ENCODE measurements at places on chromosomes 11 and 22. TPM values are rescaled to one million over a fixed set of nuclear protein-coding genes. Genes with fewer than 3 reads are reported as not detected.

GRCh38 chr11:38323961-38324761 is 1726.1 kb upstream of the RAG2 start:
- DNase-seq = no peak

NFAM1 gene
- not detected for total RNA-seq

DNA sequence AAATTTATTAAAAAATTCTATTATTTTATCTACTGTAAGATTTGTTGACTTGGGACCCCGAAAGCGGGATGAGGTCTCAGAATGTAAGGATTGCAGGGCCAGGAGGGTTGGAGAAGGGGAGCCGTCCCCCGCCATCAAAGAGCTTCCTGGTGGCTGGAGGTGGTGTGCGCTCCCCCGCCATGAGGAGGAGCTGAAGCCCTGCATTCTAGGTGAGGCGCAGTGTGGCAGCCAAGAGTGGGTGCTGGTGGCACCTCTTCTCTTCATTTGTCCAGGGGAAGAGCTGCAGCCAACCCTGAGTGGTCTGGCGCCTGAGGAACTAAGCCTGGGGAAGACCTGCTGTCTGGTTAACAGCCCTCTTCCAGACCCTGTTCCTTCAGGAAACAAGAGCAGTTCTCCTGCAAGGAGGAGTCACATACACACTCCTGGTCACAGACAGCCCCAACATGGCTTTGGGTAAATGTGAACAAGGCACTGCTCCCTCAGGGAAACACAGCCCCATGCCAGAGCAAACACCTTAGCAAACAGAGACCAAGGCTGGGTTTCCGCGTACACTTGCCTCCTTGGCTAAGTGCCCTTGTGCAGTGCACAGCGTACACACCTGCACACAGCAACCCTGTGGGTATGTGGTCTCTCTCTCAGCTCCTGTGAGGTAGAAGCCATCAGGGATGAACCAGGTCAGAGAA is 17.3 kb downstream of the RTN4RL2 start:
- no peak for DNase-seq

FIBIN gene
- total RNA-seq = not detected

ACER3 gene
- 10.7 TPM for total RNA-seq

- no peak for DNase-seq
Observed at GRCh38 chr11:123180574-123180973, 14.5 kb downstream of the CLMP start.

- DNase-seq = no peak
Observed at GRCh38 chr11:19777039-19777376, 64.4 kb downstream of the NAV2 start.

DNA sequence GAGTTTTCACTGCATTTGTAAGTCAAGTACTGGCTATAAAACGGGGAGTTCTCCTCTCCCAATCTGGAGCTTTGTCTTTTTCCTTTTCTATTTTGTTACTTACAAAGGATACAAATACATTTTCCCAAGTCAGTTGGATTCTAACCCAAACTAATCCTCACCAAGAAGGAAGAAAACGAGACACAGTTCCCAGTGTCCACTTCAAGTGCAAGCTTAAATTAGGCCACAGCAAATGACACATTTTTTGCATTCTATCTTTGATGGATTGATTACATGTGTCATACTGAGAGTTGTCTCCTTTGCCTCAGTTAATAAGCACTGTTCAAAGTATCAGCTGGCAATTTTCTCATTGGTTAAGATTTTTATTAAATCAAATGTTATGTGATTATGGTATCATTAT is 296.7 kb upstream of the ANO5 start:
- DNase-seq = no peak

- no peak for DNase-seq
Observed at GRCh38 chr11:102462610-102463009, 10.0 kb upstream of the TMEM123 start.

DNA sequence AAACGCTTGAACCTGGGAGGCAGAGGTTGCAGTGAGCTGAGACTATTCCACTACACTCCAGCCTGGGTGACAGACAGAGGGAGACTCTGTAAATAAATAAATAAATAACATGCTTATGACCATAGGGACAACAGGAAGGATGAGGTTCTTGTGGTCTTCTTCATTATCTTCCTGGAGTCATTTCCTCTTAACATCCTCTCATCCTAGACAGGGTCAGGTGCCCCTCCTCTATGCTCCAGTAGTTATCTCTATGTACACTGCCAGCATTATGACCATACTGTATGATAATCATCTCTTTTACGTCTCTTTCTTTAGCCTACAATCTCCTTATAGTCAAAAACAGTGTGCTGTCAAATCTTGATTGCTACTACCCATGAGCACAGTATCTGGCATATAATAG is 17.7 kb downstream of the RAB30 start:
- no peak for DNase-seq

TNNI2 gene
- total RNA-seq = not detected

DNA sequence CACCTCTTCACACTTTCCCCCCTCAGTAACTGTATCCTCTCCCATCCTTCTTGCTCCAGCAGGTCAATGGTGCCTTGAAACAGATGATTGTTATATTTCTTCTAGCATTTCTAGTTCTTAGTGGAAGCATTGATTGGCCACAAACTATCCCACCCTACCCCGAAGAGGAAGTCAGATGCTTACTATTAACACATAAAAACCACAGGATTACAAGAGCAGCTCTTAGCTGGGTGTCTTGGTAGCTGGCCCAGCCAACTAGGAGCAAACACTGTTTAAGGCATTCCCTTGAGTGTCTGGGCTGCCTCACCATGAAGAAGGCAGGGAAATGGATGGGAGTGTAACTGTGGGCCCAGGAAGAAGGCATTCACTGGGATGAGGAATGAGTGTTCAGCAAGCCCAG is 176.6 kb downstream of the GRIK4 start:
- DNase-seq = no peak

GRCh38 chr11:72001285-72001684 is 2.6 kb downstream of the IL18BP start:
- no peak for DNase-seq

DNA sequence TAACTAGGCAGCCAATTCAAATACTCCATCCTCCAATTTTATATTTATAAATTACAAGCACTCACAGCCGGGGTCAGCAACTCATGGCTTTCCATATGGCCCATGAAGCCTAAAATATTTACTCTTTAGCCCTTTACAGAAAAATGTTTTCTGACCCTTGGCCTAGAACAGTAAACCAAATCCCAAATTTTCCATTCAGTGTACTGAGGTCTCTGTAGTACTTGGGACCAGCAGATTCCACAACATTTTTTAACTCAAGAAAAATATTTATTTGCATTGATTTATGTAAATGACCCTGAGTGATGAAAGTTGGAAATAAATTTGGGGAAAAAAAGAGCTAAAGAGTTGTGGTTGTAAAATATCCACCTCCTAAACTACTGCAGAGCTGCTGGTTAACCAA is 82.6 kb downstream of the SLC1A2 start:
- no peak for DNase-seq

IFITM1 gene
- 356 TPM for total RNA-seq

DNA sequence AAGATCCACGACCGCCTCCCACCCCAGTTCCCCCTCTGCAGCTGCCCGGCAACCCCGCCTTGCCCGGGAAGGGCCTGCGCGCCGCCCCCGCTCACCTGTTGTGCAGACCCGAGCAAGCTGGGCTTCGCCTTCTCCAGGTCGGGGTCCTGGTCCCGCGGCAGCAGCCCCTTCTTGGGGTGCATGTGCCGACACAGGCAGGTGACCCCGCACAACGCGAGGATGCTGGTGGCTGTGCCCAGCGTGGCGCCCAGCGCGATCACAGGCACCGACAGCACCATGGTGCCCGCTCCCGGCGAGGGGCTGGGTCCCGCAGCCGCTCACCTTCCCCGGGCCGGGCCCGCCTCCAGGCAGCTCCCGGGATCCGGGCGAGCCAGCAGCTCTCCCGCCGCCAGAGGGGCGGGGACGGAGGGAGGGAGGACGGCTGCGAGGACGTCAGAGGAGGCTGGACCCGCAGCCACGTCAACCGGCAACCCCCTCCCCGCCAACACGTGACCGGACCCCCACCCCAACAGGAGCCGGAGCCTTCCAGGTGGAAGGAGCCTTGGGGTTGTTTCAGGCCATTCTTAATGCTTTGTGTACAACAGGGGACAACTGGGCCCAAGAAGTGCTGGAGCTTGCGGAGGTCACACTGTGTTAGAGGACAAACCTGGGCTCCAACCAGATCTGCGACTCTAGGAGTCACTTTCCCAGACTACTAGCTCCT is at the start of gene SYT13:
SYT13 (minus strand) TSS at position 412 of the 703 bp plus-strand sequence; CDS start at position 278, 134 bp downstream.
- peak; percentile 4 for DNase-seq

POTEH gene
- total RNA-seq = not detected

P2RX3 gene
- total RNA-seq = not detected

- DNase-seq = no peak
Observed at GRCh38 chr22:19130959-19131684, at the start of gene TSSK2. TSS of gene TSSK2 (plus strand) at chr22:19131308. CDS start at chr22:19131400, 92 bp downstream.

GRCh38 chr11:111520560-111520959 is 6.0 kb downstream of the HOATZ start:
- DNase-seq = no peak

E2F8 gene
- total RNA-seq = 16.7 TPM

LRRC55 gene
- not detected for total RNA-seq

MS4A1 gene
- total RNA-seq = 7.1 TPM

GRCh38 chr11:15735706-15736105 is 620.6 kb downstream of the SOX6 start:
- no peak for DNase-seq

DNA sequence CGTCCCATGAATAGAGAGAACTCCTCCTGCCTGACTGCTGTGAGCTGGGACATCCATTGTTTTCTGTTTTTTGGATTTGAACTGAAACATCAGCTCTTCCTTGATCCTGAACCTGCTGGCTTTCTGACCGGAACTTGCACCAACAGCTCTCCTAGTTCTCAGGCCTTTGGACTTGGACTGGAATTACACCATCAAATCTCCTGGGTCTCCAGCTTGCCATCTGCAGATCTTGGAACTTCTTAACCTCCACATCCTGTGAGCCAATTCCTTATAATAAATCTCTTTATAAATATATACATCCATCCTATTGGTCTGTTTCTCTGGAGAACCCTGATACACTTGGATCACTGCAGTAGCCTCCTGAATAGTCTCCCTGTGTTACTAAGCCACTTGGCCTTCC is 42.1 kb downstream of the HTR3A start:
- no peak for DNase-seq

DNA sequence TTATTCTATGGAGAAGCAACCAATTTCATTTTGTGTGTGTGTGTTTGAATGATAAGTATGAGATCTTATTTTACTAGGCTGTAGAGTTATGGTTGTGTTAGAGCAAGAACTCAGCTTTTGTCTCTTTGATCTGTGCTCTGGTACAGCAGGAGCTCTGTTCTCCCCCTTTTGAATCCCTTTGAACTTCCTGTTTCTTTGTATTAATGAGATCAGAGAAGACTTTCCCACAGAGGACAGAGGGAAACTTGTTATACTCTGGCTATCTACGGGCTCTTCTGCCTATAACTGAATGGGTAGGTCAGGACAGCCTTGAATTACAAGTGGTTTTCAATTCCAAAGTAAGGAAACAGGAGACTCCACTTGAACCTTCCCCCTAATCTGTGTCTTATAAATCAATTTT is 1015.0 kb upstream of the RAG2 start:
- DNase-seq = no peak

DNA sequence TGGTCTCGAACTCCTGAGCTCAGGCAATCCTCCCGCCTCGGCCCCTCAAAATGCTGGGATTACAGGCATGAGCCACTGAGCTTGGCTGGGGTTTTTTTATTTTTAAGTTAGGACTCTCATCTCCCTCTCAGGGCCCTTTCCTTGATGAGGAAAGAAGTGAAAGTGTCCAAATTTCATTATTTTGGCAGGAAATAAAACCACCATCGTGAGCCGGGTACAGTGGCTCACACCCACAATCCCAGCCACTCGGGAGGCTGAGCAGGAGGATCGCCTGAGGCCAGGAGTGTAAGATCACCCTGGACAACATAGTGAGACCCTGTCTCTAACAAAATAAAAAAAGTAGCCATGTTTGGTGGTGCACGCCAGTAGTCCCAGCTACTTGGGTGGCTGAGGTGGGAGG is 99.4 kb downstream of the FBXO7 start:
- DNase-seq = no peak
